T-helper 22 cell (primary cell): ENCODE measurements at places on chromosomes 12 and 14.
A peak's percentile ranks its signal among the peaks of the same experiment; 100 is the strongest.

DNA sequence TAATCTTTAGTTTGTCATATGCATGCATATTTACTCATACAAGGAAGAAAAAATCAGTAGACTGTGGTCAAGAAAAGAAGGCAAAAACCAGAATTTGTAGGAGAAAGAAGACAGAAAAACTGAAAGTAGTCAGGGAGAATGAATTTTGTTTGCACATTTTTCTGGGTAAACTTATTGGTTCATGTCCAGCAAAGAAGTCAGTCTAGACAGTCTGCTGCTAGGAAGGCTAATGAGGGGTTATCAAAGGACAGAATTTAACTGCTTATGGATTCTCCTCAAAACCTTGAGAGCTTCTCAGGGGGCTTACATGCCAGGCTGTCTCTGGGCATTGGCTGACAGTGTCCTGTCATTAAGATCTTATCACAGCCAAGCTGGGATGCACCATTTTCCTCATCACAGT is 293.9 kb downstream of the RPAP3 start:
- no peak for DNase-seq

DNA sequence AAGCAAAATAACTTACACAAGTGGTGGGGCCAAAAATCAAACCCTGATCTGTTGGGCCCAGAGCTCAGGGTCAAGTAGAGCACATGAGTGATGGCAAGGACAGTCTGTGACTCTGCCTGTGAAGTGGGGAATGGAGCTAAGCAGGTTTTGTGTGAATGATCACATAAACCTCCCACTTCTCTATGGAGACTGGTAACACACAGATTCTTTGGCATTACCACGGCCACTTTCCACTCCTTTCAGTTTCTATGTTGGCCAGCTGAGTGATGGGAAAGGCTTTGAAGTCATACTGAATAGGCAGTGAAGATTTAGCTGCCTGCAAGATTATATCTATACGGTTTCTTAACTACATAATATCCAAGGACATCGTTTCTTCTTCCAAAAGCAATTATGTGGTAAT is 97.9 kb downstream of the ARMH4 start:
- DNase-seq = no peak

- DNase-seq = no peak
These were observed 9.3 kb downstream of the STK38L start for GRCh38 chr12:27253347-27253746.

DNA sequence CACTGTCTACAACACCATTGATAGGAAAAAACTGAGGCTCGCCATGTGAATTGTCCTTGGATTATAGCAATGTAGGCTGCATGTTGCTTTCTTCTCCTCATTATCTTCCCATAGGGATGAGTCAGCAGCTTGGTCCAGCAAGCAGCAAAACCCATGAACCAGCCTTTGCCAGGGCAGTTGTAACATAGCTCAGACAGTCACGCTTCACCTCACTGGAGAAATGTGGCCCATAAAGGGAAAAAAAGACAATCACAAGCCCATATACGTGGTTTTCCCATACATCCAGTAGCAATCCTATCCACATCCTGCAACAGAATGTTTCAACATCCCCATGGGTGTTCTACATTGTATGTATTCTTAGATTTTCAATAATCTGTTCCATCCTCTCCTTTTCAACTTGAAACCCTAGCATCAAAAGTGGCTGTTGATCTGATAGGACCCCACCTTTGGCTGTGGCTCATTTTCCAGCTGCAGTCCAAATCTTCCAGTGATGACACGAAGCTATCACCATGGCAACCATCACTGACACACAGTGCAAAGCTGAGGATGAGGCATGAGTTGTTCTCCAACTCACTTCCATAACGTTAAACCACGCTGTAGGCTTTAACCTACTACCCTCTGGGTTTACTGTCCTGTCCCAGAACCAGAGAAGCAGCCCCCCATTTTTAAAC is 34.0 kb downstream of the GRIN2B start:
- DNase-seq = no peak

GRCh38 chr12:7351177-7351576 is 47.3 kb downstream of the ACSM4 start:
- DNase-seq = no peak

DNA sequence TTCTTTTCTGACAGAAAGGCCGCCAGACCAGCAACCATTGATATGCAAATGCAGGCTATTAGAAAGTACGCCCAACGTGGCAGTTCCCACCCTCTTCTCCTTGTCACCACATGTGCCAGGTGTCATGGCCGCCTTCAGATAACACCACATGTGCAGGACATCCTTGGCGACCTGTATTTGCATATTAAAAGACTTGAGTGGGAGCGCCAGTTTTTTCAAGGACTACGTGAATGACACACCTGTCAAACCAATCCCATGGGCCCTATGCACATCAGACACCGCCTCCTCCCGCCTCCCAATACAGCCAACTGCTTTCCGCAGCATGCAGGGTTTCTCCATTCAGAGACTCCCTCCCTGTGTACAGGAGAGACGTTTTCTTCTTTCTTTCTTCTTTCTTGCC is 318.6 kb upstream of the FAR2 start:
- no peak for DNase-seq

DNA sequence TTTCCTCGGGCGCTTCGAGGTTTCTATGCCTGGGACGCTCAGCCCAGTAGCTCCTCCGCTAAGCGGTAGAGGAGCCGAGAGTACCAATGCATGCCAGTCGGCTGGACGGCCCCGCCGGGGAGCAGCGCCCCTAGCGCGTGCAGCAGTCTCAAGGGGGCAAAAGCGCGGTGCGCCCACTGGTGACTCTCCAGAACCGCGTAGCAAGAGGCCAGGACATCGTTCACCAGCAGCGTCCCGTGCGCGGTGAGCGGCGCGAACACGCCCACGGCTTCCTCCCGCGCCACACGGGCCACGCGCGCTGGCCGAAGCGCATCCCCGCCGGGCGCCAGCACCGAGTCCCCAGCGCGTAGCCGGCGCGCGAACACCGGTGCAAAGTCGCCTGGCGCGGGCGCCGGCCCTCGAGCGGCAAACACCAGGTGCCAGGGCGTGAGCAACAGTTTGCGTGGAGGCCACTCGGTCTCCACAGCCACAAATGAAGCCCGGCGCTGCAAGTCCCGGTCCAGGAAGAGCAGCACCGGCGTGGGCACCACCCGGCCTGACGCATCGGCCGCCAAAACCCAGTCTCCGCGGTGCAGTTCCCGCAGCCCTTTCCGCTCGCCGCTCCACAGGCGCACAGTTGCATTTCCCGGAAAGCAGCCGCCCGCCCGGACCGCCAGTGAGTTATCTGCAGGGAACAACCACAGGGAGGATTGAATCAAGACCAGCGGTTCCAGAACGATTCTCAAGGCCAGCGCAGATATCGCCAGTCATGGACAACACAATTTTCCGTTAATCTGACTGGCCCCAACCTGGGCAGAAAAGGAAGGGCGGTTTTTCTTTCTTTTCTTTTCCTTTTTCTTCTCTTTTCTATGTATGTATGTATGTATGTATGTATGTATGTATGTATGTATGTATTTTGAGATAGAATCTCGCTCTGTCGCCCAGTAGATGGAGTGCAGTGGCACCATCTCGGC is 4.5 kb downstream of the DHH start:
- DNase-seq = no peak

- DNase-seq = no peak
These were observed 103.7 kb downstream of the SCARB1 start for GRCh38 chr12:124759841-124760503.

DNA sequence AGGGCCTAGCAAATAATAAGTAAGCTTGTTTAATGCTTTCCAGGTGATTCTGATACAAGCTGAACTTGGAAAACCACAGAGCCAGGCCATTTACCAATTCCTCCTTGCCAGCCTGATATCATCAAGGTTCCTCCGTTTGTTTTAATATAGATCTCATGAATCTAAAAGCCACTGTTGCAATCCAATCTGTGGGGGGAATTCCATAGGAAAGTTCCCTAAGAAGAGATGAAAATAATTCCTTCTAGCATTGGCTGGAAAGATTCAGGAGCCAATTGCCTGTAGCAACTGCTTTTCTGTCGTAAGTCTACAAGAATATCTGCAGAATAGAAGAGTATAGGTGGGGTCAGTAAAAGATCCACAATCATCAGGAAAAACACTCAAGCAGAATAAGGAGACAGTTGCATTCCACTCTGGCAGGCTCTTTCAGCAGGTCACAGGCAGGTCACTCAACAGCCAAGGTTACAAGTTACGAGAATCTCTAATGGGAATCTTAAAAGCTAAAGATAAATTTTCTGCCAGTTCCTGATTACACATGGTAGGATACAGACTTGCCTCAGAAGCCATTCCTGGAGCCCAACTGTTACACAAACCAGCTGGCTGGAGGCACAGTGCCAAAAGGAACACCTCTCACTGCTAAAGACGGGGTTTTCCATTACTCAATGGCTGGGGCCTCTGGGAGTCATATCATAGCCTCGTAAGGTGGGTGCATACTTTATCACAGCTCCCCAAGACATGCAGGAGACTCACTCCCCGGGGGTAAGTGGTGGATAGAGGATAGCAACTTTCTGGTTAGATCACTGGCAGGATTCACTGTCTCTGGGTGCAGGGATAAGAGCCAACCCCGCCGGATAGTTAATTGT is 43.6 kb downstream of the FGD6 start:
- no peak for DNase-seq

- no peak for DNase-seq
These were observed 7.1 kb downstream of the POP5 start for GRCh38 chr12:120574106-120574505.

GRCh38 chr12:67786086-67786485 is 137.5 kb downstream of the DYRK2 start:
- no peak for DNase-seq

DNA sequence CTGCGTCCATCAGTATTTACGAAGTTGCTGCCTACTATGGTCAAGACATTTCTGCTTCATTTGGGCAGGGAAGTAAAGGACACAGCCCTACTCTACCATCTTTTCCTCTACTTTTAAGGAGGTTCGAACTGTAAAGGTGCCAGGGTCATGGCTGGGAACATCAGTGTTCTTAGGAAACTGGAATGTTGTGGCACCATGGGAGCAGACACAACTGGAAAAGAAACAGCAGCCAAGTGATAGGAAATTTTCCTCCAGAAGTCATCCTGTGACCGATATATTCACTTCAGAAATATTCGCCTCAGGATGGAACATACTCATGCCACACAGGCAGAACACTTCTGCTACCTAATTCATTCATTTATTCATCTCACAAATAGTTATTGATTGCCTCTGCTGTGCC is 104.4 kb downstream of the ETV6 start:
- DNase-seq = no peak

DNA sequence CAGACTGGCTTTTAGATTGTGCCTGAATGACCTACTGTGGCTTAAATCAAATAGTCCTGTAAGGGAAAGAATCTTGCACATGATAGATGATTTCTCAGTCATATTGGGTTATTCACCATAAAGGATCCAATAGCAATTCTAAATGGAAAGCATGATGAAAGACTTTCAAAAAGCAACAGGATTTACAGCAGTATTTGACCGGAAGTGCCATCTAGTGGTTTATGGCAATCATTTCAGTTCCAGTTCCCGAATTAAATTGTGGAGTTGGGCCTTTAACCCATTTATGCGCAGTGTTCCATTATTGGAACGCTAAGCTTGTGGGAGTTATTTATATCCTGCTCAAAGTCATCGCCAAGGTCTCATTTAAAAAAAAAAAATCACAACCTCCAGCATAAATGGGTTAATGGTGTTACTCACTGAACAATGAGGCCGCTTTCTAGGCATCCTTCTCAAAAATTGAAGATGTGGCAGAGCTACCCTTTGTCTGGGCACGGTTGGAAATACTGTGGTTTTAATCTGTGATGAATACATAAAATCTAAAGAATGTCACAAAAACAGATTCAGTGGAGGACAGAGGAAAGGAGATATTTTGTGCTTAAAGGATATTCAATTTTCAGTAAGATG is 60.8 kb upstream of the REP15 start:
- DNase-seq = no peak

- no peak for DNase-seq
These were observed 13.4 kb downstream of the BTG1 start for GRCh38 chr12:92132288-92132687.

DNA sequence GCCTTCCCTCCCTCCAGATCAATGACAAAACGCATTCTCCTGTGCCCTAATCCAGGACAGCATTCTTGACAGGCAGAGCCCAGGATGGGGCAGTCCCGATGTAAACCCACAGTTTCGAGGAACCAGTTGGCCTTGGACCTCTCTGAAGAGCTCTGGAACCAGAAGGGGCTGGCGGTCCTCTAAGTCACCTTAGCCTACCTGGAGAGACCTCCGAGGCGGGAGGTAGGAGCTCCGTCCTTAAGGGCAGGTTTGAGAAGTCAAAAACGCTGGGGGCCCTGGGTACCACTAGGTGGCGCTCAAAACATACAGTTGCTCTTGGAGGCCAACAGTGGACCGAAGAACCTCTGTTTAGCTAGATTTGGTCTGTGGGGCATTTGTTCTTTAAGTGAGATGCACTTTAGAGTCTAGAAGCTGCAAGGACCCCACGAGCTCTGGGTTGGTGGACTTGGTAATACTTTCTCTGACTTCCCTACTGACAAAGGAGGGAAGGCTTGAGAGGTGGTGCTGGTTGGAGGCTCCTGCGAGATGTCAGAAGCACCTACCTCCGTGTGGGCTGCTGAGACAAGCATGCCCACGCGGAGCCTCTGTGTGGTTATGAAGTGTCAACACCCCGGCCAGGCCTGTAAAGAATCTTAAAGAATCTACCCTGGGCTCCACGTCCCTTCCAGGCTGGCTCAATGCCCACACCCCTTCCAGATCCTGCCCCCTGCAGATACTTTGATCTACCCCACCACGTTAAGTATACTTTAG is 74.8 kb upstream of the CHST11 start:
- peak; percentile 51 for DNase-seq

- no peak for DNase-seq
These were observed 53.0 kb upstream of the KITLG start for GRCh38 chr12:88633312-88633711.

GRCh38 chr14:85319101-85319500 is 210.8 kb upstream of the FLRT2 start:
- no peak for DNase-seq

DNA sequence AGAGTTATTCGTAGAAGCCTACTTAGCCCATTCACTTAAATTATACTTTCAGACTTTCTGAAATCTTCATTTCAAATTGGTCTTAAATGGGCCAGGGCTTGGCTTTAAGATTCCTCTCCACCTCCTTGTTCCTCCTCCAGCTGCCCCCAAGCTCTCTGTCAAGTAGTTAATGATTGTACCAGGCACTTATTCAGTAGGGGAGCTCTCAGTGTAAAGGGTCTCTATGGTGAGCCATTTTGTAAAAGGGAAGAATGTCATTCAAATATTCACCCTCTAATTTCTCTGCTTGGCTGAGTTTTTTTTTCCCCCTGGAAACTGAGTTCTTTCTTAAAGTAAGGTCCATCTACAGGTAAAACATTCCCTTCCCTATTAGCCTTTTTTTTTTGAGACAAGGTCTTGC is 96.6 kb downstream of the SUDS3 start:
- no peak for DNase-seq

- DNase-seq = no peak
These were observed 72.0 kb downstream of the SUDS3 start for GRCh38 chr12:118448341-118448740.

DNA sequence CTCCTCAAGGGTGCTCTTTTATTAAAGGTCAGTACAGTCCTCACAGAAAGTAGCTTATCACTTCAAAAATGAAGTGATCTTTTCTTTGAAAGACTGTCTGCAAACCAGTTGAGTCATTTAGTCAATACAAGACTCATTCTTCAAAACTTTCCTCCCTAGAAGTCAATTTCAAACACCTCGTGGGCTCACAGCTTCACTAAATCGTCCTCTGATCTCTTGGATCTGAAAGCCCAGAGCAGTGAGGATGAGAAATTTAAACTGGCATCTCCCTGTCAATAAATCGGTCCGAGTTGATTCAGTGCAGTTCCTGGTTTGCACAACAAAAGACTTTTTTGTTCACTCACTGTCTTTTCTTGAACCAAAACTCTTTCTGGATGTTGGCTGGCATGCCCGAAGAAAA is 44.5 kb downstream of the NUAK1 start:
- DNase-seq = no peak

- DNase-seq = no peak
These were observed 4.1 kb downstream of the GLRX5 start for GRCh38 chr14:95538801-95539509.
